Activated CD4-positive, alpha-beta T cell treated with anti-CD3 and anti-CD28 coated beads, Interleukin-2, amount 10 ng/mL, durations not matched to agents 24 days and 14 days (primary cell): ENCODE measurements at places on chromosomes 12 and 14. TPM values are rescaled to one million over a fixed set of nuclear protein-coding genes. Genes with fewer than 3 reads are reported as not detected.

DNA sequence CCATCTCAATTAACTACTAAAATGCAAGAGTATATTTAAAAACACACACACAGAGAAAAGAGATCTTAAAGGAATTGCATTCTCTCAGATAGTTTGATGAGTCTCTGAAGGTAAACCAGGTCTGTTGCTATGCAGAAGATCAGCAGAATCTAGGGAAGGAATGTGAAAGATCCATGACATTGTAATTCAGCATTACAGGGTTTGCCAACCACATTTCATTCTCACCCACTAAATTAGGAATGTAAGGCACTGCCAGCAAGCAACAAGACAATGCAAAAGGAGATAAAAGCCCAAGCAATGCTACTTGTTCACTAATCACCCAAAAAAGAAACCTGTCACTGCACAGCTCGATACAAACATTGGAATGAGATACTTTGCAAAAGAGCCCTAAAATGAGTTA, 106.3 kb downstream of the LRIG3 start:
- H3K36me3 ChIP-seq, result no peaks in the 10 kb centered on the region
- DNase-seq, result no peak
- no peak overlapping the region for H3K27ac ChIP-seq
- no peaks in the 10 kb centered on the region for H3K4me1 ChIP-seq

- H3K27me3 ChIP-seq, result peaks cover 2% of the 10 kb centered on the region
- no peaks in the 10 kb centered on the region for H3K4me1 ChIP-seq
- DNase-seq, result no peak
- no peak overlapping the region for H3K4me3 ChIP-seq
Observed at GRCh38 chr12:5510251-5510805, 78.4 kb downstream of the NTF3 start.

Gene TMEM63C
- 1.3 and 2.3 TPM in 2 replicates for total RNA-seq

- no peaks in the 10 kb centered on the region for H3K36me3 ChIP-seq
- H3K4me1 ChIP-seq, result peaks cover 27% of the 10 kb centered on the region
- no peak for DNase-seq
- H3K27me3 ChIP-seq, result peaks cover 25% of the 10 kb centered on the region
Observed at GRCh38 chr12:13197032-13197431, 506 bp downstream of the EMP1 start.
